ENCODE measurements at places on chromosomes 1 and 21.
A peak's percentile ranks its signal among the peaks of the same experiment; 100 is the strongest.

DNA sequence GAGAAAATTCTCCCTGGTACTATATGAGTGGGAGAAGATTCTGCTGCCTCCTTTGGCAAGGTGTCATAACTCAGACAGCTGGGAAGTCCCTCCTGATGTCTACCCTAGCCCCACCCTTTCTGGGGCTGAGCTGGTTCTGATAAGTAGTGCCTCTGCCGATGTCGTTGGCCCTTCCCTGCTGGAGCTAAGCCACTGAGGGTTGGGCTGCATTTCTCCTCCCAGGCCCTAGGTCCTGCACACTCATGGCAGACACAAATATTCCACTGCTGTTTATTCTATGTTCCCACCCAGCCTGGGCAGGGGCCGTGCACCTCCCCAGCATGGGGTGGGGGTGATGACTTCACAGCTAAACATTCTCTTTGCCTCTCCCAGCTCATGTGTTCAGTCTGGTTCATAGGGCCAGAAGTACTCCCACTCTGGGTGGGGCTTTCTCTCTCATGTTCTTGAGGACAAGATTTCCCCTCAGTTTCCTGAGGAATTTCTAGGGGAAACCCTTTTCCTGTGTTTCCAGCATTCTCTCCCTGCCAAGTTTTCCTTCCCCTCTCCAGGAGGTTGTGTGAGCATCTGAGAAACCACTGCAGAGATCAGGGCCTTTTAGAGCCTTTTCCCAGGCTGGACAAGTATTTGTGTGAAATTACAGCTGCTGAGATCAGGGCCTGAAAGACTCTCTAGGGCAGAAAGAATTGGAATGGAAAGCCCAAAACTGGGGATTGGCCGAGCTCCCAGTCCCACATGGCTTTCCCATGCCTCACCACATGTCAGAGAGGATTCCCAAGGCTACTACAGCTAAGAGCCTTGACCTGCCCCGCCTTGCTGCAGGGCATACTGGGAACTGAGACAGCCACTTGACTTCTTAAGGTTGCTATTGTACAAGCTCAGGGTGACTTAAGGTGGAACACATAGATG, 66.2 kb downstream of the ATP2B4 start:
- peak; percentile 59 for DNase-seq

DNA sequence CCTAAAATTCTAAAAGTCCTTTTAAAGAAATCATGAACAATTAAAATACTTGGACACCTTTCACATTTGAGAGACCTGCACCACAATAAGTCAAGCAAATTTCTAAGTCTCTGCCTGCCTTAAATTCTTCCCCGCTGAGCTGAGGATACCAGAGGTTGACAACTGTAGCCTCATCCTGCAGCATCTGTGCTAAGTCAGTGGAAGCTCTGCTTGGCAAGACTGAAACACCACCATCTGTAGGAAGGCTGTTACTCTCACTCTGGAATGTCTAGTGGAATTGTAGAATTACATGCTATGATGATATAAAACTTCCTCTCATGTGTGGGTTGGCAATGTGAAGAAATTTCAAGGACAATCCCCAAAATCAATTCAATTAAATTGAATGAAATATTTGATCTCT, 1756.5 kb downstream of the NCAM2 start:
- DNase-seq = no peak

DNA sequence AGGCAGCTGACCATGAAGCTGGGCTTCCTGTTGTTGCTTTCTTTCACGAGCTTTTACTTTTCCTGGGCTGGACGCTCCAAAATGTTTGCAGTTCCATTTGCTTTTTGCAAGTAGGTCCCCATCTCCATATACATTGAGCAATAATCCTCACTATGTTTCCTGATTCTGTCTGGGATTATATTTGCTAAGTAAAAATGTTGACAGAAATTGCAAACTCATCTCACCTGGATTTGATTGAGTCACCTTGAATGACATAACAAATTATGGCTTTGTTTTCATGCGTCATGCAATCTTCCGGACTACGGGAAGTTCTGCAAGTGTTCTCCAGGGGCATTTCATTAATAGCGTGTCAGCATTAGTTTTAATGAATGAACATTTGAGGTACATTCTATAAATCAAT, 18.9 kb downstream of the ATP5PO start:
- no peak for DNase-seq

GRCh38 chr1:85357817-85358216, 81.4 kb upstream of the BCL10 start:
- no peak for DNase-seq

GRCh38 chr1:110466646-110467280, 15.8 kb downstream of the PROK1 start:
- DNase-seq = no peak

GRCh38 chr1:24870551-24871195, 59.4 kb downstream of the RUNX3 start:
- no peak for DNase-seq

GRCh38 chr1:5996641-5997270, 4.5 kb upstream of the NPHP4 start:
- DNase-seq = no peak

GRCh38 chr1:203091761-203092330, 6.0 kb upstream of the MYOG start:
- DNase-seq = no peak

DNA sequence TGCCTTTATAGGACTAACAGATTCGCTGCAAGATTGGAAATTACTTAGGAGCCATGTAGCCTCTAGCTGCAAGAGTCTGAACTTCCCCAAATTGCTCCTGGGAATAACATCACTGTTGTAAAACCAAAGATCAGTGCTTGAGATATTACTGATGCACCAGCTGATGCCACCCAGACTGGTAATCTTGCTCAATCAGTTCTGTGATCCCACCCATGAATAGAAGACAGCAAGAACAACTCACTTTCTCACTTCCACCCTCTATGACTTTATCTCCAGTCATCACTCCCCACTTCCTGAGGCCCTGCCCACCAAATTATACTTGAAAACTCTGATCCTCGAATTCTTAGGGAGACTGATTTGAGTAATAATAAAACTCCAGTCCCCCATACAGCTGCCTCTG, 1011.1 kb downstream of the PLA2G4A start:
- no peak for DNase-seq

- no peak for DNase-seq
Observed at GRCh38 chr1:117512728-117513321, 93.0 kb upstream of the TENT5C start.

- DNase-seq = no peak
Observed at GRCh38 chr1:42888013-42888633, 41.7 kb downstream of the ZNF691 start.

GRCh38 chr1:117167402-117167801, 43.3 kb downstream of the VTCN1 start:
- no peak for DNase-seq

DNA sequence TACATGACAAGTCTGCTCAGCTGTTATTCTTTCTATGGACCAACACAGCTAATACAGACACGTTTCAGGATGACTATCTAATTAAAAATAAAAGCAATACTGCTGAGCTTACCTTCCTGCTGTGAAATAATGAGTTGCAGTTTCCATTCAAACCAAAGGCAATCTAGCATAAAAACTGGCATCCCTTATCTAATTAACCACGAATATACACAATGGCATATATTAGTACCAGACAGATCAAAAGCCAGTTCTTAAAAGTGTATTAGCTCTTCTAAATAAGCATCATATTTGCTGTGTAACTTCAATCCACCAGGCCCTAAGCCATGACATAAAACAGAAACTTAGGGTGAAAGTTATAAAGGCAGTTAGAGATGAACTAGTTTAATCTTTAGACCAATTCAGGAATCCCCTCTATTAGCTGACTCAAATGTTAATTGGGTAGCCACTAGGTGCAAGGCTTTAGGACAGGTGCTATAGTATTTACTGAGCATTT, 20.6 kb downstream of the TESK2 start:
- no peak for DNase-seq

GRCh38 chr1:82330330-82330729, 529.6 kb downstream of the ADGRL2 start:
- no peak for DNase-seq

DNA sequence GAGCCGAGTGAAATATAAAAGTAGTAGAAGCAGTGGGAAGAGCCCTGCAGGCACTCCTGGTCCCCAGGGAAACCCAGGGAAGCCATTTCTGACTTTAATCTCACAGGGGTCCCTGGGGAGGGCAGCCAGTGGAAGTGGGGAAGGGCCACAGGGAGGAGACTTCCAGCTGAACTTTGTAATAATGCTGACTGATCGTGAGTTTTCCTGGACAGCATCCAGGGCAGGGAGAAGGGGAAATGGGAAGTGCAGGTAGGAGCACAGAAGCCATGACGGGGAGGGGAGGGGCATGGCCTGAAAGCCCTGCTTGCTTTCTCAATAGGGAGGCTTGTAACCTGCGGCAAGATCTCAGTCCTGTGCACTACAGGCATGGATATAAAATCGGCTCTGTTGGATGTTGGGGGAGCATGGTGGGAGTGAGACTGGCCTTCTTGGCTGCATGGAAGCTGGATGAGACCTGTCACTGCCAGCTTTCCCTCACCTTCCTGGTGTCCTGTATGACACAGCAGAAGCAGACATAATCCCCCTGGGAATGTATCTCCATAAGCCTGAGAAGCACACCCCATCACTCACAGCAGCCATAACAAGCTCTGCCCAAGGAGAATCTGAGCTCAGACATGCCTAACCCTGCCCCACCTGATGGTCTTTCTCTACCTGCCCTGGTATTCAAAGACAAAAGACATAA, 15.1 kb upstream of the MX1 start:
- DNase-seq = no peak

DNA sequence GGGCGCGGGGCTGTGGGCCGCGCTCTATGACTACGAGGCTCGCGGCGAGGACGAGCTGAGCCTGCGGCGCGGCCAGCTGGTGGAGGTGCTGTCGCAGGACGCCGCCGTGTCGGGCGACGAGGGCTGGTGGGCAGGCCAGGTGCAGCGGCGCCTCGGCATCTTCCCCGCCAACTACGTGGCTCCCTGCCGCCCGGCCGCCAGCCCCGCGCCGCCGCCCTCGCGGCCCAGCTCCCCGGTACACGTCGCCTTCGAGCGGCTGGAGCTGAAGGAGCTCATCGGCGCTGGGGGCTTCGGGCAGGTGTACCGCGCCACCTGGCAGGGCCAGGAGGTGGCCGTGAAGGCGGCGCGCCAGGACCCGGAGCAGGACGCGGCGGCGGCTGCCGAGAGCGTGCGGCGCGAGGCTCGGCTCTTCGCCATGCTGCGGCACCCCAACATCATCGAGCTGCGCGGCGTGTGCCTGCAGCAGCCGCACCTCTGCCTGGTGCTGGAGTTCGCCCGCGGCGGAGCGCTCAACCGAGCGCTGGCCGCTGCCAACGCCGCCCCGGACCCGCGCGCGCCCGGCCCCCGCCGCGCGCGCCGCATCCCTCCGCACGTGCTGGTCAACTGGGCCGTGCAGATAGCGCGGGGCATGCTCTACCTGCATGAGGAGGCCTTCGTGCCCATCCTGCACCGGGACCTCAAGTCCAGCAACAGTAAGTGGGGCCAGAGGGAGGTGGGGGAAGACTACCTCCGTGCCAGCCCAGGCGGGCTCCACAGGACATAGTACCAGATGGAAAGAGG, 808 bp downstream of the MAP3K21 start:
- no peak for DNase-seq

GRCh38 chr1:246460406-246460805, 46.7 kb downstream of the SMYD3 start:
- DNase-seq = no peak

- DNase-seq = no peak
Observed at GRCh38 chr1:155305881-155306391, 2.7 kb upstream of the FDPS start.

DNA sequence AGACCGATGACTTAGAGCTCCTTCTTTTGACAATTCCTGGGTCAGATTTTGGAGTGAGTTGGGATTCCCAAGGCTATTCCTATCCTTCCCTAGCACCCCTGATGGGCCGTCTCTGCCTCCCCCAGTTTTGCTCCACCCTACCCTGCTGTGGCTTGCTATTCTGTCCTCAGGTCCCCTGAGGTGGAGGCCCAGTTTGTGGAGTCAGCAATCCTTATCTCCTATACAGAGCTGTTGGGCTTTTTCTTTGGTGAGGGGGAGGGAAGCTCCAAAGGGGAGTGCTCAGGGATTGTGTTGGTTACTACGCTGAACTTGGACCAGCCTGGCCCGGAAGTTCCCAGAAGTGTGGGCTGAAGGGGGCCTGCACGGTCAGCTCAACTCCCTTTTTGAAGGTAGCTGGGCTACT, 7.6 kb downstream of the SESN2 start:
- DNase-seq = no peak

- DNase-seq = no peak
Observed at GRCh38 chr1:81007024-81007423, 793.7 kb upstream of the ADGRL2 start.

GRCh38 chr1:163897412-163898155, 575.8 kb downstream of the NUF2 start:
- DNase-seq = no peak

- no peak for DNase-seq
Observed at GRCh38 chr1:224980181-224980580, 50.7 kb downstream of the DNAH14 start.

- DNase-seq = peak; percentile 48
Observed at GRCh38 chr1:157156058-157156541, 17.9 kb upstream of the ETV3 start.

- no peak for DNase-seq
Observed at GRCh38 chr1:178412400-178412770, 84.4 kb downstream of the CLEC20A start.

- no peak for DNase-seq
Observed at GRCh38 chr1:236341298-236341697, 52.8 kb upstream of the EDARADD start.

DNA sequence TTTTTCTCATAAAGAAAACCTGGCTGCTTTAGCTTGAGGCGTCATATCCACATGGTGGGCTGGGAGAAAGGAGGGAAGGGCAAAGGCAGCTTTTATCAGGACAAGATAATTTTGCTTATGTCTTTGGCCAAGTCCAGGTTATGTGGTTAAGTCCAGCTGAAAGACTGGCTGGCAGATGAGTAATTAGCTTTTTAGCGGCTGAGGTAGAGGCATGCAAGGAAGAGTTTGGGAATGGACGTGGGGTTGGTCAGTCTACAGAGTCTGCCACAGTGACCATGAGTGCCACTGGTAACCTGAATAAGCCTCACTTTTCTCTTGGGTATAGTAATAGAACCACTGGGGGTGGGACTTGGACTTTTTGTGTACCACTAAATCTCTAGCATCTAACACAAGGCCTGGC, 39.8 kb downstream of the NEK7 start:
- no peak for DNase-seq

DNA sequence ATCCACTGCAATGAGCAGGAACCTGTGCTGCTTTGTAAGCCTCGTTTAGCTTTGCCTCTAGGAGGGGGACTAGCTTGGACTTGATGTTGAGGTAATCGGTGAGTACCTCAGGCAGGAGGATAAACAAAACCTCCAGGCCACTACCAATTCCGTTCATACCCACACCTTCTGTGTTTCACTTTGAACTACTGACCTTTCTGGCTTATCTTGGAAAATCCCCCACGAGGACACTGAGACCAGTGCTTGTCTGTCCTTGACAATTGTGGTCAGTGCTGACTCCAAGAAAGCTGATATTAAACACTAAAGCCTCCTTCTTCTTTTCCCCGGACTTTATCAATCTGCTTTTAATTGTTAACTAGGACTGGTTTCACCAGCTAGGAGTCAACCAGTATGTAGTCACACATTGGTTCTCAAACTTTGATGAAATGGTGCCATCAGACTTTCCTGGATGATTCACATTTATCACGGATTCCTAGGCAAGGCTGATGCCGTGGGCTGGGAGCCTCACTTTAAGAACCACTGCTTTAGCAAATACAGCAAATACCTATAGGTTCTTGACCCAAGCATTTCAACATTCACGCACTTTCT, 52.7 kb downstream of the TGFB2 start:
- no peak for DNase-seq

- no peak for DNase-seq
Observed at GRCh38 chr1:238488401-238488800, 597.7 kb upstream of the ZP4 start.

GRCh38 chr1:22896184-22896583, 76.5 kb downstream of the LACTBL1 start:
- DNase-seq = no peak
